ENCODE measurements at places on chromosomes 11 and 22. TPM values are rescaled to one million over a fixed set of nuclear protein-coding genes. Genes with fewer than 3 reads are reported as not detected.

Gene BAIAP2L2
- total RNA-seq, result 7.2 TPM

Gene ARL2
- 74.7 TPM for total RNA-seq

Gene SCGB2A2
- total RNA-seq, result not detected

Gene OR8A1
- total RNA-seq, result not detected

Gene DSCAML1
- not detected for total RNA-seq

Gene NEAT1
- total RNA-seq, result 158 TPM

Gene PHRF1
- total RNA-seq, result 33.1 TPM

Gene SULT4A1
- total RNA-seq, result not detected

Gene RASD2
- under 0.01 TPM for total RNA-seq

Gene SHANK3
- total RNA-seq, result 0.50 TPM

Gene PATE4
- total RNA-seq, result not detected

Gene FAM227A
- 2.4 TPM for total RNA-seq

Gene GSTT2
- 1.00 TPM for total RNA-seq

Gene OR2AG2
- 0.55 TPM for total RNA-seq

Gene SEPTIN3
- total RNA-seq, result 0.37 TPM

Gene FAM111B
- 22.4 TPM for total RNA-seq

Gene ADAMTS8
- under 0.01 TPM for total RNA-seq

Gene LSP1
- total RNA-seq, result 0.33 TPM

Gene TMEM121B
- total RNA-seq, result 0.11 TPM

Gene SLC25A18
- under 0.01 TPM for total RNA-seq

Gene ST14
- under 0.01 TPM for total RNA-seq

Gene SYTL2
- total RNA-seq, result 11.5 TPM

Gene APOA5
- total RNA-seq, result not detected

Gene FAM180B
- total RNA-seq, result 0.12 TPM

Gene BARX2
- not detected for total RNA-seq

Gene MGAT3
- total RNA-seq, result not detected

Gene SPDYC
- not detected for total RNA-seq

Gene CARD18
- total RNA-seq, result not detected

Gene NFAM1
- total RNA-seq, result not detected

Gene CREB3L1
- total RNA-seq, result 27.1 TPM

Gene SCGB1D2
- not detected for total RNA-seq

Gene HTATIP2
- 25.2 TPM for total RNA-seq

Gene KCTD17
- total RNA-seq, result 30.5 TPM

Gene PRAME
- not detected for total RNA-seq

Gene ZNF215
- 10.4 TPM for total RNA-seq

Gene TYR
- total RNA-seq, result not detected

Gene KREMEN1
- 6.6 TPM for total RNA-seq

Gene TUB
- total RNA-seq, result 8.9 TPM

Gene CCDC87
- total RNA-seq, result 0.25 TPM

Gene OR5P2
- total RNA-seq, result not detected

Gene DGAT2
- total RNA-seq, result 1.3 TPM

Gene CRYBB2
- total RNA-seq, result not detected

Gene MPZL2
- 0.25 TPM for total RNA-seq

Gene CYTH4
- 0.12 TPM for total RNA-seq

Gene OR8D4
- not detected for total RNA-seq

Gene ART1
- total RNA-seq, result not detected

Gene CHCHD10
- 1.00 TPM for total RNA-seq

Gene MAPK8IP2
- 0.37 TPM for total RNA-seq

Gene SLC5A1
- not detected for total RNA-seq

Gene MS4A4E
- not detected for total RNA-seq

Measured in uterine smooth muscle cell (primary cell).